NCI-H69 (cell line): ENCODE measurements at places on chromosomes 7 and 10.

DNA sequence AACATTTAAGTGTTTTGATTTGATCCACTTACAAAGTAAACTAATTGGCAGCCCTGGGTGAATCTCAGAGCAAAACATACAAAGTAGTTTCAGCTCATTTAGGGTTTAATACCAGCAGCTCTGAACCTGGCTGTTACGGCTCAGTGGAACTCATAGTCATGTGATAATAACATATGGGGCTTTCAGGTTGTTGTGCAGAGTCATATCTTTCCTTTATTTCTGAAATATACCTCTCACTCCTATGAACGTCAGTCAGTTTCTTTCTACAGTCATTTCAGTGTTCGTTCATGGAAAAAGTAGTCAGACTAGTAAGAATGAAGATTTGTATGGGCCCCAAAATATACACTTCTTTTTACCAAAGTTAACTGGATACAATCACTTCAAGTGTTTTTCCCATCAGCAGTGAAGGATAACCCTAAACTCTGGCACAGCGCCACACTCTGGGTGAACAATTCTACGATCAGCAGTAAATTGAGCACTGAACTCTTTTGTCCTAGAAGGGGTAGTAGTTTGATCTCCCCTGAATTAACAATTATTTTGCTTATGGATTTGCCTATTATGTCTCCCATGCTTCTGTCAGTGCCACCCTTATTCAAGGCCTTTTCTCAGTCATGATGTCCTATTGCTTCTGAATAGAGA, 218.6 kb downstream of the THSD7A start:
- DNase-seq, result peak; percentile 79

DNA sequence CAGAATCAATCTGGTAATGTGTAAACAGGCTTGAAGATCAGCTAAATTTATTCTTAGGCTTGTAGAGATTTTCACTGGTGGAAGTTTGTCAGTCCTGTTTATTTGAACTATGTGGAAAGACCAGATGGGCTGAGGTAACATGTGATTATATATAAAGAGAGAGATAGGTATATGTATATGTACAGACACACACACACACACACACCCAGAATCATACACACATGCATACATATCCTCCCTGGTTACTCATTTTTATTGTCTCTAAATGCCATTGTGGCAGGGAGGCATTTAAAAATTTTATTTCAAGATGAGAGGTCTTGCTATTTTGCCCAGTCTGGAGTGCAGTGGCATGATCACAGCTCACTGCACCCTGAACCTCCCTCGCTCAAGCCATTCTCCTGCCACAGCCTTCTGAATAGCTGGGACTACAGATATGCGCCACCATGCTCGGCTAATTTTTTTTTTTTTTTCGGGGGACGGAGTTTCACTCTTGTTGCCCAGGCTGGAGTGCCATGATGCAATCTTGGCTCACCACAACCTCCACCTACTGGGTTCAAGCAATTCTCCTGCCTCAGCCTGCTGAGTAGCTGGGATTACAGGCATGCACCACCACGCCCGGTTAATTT, 78.1 kb upstream of the CYTH3 start:
- no peak for DNase-seq

GRCh38 chr7:2373124-2373556, 18.5 kb downstream of the EIF3B start:
- DNase-seq, result no peak

GRCh38 chr10:109215291-109216075, 707.8 kb downstream of the XPNPEP1 start:
- DNase-seq, result no peak

DNA sequence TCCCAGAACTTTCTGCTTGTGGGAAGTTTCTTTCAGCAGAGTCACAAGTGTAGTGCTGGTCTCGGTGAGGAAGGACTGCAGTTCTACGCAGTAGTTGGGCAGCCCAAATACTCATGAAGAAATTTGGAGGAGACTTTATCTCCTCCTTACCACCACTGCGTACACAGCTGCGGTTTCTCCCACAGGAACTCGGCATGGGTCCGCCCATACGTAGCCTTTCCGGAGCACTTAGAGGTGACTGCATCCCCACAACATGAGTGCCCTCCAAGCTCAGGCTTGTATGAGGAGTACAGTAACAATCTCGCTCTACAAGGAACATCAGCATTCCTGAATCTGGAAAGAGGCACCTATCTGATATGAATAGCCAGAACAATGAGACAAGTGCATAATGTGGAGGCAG, 549.2 kb upstream of the SEMA3D start:
- DNase-seq, result no peak

GRCh38 chr7:130897515-130898419, 163.8 kb upstream of the KLF14 start:
- DNase-seq, result no peak

GRCh38 chr10:5631936-5632335, 34.5 kb downstream of the ASB13 start:
- DNase-seq, result no peak
